Breast epithelium (tissue), 4 donors: ENCODE measurements at places on chromosomes 2 and 18. TPM values are rescaled to one million over a fixed set of nuclear protein-coding genes. Genes with fewer than 3 reads are reported as not detected.

GRCh38 chr18:43661570-43661969 lies 384.3 kb upstream of the SYT4 start:
- DNase-seq, result no peak

SLC19A3 gene
- total RNA-seq, result 46.9 TPM

- DNase-seq, result no peak
These were observed 25.2 kb upstream of the CASP10 start for GRCh38 chr2:201157694-201158093.

GRCh38 chr2:63665846-63666475 lies 77.2 kb downstream of the MDH1 start:
- no peak for DNase-seq

- no peak for DNase-seq
These were observed 198.0 kb downstream of the CDH20 start for GRCh38 chr18:61531182-61531581.

DNA sequence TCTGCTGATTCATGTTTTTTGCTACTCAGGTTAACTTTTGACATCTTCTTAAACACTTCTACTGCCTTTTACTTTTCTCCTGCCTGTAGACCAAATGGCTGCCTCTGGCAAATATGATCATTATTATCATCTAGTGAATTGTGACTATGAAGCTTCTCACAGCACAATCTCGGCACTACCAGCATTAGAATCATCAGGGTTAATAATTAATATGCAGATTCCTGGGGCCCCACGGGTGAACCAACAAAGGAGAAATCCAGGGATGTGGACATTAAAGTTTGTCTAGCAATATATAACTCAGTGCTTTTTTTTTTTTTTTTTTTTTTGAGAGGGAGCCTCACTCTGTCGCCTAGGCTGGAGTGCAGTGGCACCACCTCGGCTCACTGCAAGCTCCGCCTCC lies 136.1 kb downstream of the SPOPL start:
- no peak for DNase-seq

CAPN14 gene
- total RNA-seq, result 0.33 TPM

SPATA3 gene
- total RNA-seq, result not detected

NEU2 gene
- total RNA-seq, result not detected

- peak; percentile 26 for DNase-seq
These were observed 95.2 kb downstream of the ZEB2 start for GRCh38 chr2:144424559-144425240.

- no peak for DNase-seq
These were observed 174.5 kb downstream of the SS18 start for GRCh38 chr18:25915907-25916306.

ANKRD30B gene
- 11.0 TPM for total RNA-seq

DNA sequence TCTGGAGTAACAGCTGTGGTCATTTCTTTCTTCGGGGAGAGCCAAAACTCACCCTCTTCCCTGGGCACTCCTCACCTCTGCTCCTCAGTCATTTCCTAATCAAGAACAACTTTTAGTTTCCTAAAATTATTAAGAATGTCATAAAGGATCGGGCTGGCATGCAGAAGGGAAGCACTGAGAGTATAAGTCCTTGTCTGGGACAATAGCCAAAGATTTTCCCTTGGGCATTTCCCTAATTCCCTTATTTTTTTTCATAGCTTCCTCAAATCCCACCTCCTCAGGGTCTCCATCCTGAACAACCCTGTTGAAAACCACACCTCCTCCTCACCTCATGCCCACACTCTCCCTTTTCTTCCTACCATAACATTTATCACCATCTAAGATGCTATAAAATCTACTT lies 115.0 kb downstream of the MREG start:
- no peak for DNase-seq

DNA sequence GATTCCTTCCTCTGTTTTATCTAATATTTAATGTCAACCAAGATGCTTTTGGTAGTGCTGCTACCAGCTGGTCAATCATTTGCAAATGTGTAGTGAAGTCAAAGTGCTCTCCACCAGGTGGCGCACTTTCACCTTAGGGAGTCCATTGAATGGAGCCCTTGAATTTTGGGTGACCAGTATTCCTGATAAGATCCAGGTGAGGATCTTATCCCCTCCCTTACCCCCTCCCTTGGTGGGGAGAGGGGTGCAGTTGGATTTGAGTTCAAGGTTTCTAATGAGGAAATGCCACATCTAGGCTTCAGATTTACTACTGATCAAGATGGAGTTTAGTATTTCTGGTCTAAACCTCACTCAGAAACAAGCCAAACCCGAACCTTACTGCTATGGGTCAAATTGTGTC lies 12.0 kb upstream of the E2F6 start:
- peak; percentile 93 for DNase-seq

DNA sequence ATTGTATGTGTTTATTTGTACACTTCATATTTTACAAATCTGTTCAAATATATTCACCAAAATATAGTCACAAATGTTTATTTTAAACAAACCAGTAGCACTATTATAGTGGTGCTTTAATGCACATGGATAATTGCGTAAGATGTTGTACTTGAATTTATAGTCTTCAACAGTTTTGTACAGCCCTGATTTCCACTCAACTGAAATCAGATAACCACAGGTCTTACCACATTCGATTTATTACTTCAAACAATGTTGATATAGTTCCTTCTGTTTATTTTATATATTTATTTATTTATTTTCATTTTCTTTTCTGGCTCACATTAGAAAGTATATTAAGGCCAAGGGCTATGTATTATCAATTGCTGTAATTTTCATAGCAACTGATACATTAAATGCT lies 99.4 kb upstream of the ZNF804A start:
- DNase-seq, result no peak

- no peak for DNase-seq
These were observed 509.7 kb upstream of the MYT1L start for GRCh38 chr2:2840681-2841300.
